ENCODE measurements at places on chromosomes 11 and 22. TPM values are rescaled to one million over a fixed set of nuclear protein-coding genes. Genes with fewer than 3 reads are reported as not detected.

GRCh38 chr22:38455530-38456271 lies 702 bp upstream of the KCNJ4 start:
- no peak for DNase-seq

GRCh38 chr11:35035894-35036408 lies 103.0 kb upstream of the CD44 start:
- no peak for DNase-seq

DNA sequence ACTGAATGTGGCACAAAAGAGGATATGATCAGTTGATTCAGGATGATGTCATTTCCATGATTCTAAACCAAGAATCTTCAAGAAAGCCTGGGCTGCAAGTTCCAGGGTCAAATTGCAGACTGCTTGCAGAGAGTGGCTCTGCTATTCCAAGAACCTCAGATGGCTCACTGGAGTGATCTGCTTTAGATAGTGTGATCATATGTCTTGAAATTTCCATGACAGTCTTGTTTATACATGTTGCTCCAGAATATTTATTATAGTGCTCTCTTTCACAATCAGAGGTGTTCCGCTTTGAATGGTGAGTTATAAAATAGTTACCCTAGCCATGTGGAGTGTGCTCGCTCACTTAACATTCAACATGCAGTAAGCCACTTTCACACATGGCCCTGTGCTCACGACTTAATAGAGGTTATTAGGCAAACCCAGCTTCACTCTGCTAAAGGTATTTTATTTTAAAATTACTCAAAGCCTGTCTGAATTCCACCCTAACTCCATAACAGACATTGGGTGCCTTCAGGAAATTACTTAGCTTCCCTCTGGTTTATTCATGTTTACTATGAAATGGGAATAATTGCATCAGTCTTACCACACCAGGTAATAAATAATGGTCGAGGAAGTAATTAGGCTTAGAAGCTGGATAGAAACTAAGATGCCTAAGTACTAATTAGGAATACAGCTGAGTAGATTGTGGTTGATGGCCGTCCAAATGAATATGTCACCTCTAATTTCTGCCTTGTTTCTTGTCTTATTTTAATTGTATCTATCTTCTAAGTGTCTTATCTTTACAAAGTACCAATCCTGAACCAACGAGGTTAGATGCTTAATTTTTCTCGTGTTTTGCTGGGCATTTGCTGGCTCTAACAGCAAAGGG lies 187.9 kb downstream of the ETS1 start:
- no peak for DNase-seq

DNA sequence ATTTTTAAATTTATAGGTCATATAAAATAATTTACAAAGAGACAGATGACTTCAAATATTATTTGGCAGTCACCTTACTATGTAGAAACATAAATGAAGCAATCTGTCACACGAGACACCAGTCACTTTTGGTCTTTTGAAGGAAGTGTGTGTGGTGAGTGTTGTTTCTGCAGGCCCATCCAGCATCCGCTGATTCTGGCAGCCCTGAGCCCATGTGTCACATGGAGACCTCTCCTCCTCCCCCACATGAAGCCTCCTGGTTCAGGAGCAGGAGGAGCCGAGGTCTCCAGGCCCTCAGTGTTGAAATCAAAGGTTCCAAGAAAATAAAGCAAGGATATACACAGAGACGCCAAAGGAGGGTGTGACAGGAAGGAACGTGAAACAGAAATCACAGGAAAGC lies 60.1 kb downstream of the ARFGAP3 start:
- peak; percentile 87 for DNase-seq

DNA sequence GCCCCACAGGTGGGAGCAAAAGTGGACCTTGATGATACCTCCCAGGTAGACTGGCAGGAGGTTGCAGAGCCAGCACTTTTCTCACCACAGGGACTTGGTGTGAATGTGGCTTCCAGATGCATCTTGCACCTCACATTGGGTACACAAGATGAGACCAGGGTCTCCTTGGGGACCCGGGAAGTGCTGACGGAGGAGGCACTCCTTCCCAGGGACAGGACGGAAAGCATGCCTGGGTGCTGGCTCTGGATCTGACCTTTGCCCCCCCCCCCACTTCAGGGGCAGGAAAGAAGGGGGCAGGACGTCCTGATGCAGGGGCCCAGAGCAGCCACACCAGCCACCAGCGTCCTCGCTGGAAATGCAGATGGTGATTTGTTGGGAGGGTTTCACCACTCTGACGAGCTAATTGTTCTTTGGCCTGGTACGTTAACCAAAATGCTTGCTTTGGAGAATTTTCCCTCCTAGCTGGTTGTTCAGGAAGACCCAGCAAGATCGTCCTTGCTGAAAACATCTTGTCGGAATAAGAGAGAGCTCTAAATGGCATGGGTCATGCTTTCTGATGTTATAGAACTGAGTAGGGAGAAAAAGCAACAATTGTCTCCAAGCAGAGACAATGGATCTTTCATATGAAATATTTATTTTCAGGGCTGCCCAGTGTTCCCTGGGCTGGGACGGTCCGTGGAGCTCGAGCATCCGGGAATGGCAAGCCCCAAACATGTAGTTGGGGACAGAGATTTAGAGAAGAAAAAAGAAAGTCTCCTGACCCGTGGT lies 74.4 kb upstream of the PPARA start:
- DNase-seq: peak; percentile 63

DNA sequence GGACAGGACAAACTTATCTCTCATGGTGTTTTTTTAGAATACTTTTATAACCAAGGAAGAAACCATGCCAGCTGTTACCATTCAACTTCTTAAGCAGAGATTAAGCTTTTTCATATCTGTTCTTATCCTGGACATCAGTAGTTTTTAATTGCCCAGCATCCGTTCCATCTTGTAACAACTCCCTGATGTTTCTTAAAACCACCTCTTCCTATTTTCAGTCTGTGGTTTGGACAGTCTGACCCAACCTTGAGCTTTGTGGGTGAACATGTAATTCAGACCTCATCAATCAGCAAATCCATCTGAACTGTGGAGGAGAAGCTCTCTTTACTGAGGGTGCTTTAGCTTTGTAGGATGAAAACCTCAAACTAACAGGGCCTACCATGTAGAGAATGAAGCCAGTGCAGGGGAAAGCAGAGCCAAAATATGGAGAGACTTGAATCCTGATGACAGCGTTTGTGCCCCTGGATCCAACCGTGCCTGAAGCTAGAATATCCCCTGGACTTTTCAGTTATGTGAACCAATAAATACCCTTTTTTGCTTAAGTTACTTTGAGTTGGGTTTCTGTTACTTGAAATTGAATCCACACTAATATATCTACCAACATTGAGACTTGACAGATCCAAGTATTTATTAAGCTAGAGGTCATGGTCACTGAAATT lies 9.4 kb downstream of the TUG1 start:
- DNase-seq: no peak

GRCh38 chr11:116168459-116168787 lies 604.4 kb downstream of the BUD13 start:
- DNase-seq: no peak

DNA sequence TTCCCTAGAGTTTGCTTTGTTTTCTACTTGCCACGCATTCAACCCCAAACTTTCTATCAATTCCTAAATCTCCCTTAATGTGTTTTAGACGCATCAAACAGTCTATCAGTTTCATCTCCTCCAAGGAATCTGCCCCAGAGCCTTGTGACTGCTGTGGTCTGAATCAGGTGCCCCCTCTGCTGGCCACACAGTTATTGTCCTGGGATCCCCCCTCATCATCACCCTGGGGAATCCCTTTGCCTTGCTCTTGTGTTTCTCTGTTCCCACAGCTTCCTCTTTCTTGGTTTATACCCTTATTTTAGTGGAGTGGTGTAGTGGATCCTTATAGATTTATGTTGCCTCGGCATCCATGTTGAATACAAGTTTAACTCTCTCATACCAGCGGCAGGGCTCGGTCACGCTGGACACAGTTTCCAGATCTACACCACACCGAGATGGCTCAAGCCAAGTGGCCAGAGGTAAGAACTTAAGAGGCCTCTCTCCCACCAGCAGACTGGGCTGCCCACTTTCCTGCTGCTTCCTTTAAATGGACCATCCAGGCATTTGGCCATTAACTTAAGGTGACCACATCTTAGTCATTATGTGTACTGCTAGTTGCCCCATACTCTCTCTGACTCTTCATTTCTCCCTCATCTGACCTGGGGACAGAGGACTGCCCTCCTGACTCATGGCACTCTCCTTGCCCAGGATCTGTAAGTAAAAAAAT lies 8.2 kb downstream of the UPB1 start:
- no peak for DNase-seq

DNA sequence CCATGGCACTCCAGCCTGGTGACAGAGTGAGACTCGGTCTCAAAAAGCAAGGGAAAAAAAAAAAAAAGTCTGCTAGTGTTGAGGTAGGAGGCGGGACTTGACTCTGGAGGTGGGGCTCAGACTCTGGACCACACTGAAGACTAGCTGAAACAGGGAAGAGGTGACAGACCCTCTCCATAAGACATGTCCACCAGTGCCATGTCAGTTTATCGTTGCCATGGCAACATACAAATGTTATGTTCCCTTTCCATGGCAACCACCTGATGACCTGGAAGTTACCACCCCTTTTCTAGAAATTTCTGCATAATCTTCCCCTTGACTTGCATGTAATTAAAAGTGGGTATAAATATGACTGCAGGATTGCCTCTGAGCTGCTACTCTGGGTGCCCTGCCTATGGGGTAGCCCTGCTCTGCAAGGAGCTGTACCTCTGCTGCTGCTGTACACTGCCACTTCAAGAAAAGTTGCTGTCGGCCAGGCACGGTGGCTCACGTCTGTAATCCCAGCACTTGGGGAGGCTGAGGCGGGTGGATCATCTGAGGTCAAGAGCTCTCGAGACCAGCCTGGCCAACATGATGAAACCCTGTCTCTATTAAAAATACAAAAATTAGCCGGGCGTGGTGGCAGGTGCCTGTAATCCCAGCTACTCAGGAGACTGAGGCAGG lies 55.1 kb downstream of the KIAA1671 start:
- DNase-seq: no peak

- no peak for DNase-seq
Observed at GRCh38 chr11:119108857-119109221, 1.7 kb downstream of the C2CD2L start.

- no peak for DNase-seq
Observed at GRCh38 chr11:105582497-105582896, 27.4 kb upstream of the GRIA4 start.

DNA sequence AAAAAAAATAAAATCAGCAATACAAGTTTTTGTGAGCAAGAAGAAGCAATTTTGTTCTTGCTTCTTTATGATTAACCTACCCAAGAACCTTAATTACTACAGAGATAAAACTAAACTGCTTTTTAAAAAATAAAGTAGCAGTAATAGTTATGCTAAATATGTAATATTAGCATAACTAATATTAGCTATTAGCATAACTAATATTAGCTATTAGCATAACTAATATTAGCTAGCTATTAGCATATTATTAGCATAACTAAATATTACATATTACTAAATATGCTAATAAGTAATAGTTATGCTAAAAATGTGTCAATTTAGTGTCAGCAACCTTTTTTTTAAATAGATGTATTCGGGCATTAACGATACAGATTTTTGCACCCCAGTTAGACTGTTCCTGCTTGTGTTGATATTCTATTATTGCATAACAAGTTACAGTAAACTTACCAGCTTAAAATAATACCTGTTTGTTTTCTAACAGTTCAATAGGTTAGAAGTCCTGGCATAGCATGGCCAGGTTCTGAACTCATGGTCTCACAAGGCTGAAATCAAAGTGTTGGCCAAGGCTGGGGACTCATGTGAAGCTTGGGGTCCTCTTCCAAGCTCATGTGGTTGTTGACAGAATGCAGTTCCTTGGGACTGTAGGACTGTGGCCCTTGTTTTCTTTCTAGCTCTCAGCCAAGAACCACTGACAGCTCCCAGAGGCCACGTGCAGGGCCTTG lies 48.4 kb downstream of the PDHX start:
- DNase-seq: no peak

- no peak for DNase-seq
Observed at GRCh38 chr11:40340911-40341310, 1118.5 kb downstream of the LRRC4C start.

DNA sequence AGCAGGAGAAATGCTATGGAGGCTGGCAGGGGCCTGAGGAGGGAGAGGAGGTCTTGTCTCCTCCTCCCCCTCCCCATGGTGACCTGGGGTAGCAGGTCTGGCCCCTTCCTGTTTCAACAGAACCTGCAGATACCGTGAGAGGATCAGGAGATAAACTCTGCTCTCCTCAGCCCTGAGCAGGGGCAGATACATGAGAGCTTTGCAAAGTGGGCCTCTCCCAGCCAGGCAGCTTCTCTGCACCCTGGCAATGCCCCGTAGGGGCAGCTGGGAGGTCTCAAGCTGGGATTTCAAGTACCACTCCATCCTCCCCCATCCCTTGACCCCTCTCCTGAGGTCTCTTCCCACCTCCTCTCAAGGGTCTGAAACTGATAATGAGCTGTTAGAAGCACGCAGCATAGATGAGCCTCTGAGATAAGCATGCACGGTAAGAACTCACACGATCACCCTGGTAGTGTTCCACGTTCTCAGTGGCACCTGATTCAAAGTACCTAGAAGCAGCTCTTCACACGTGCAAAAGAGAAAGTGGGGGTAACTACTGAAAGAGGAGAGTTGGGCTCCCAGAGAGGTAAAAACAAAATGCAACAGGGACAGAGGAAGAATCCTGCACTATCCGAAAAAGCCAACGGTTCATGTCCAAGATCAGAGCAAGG lies 4.9 kb upstream of the CCDC86 start:
- no peak for DNase-seq

- no peak for DNase-seq
Observed at GRCh38 chr22:37457093-37457893, 28.9 kb downstream of the MFNG start.

GRCh38 chr11:73017024-73017751 lies 124.9 kb downstream of the FCHSD2 start:
- no peak for DNase-seq

DNA sequence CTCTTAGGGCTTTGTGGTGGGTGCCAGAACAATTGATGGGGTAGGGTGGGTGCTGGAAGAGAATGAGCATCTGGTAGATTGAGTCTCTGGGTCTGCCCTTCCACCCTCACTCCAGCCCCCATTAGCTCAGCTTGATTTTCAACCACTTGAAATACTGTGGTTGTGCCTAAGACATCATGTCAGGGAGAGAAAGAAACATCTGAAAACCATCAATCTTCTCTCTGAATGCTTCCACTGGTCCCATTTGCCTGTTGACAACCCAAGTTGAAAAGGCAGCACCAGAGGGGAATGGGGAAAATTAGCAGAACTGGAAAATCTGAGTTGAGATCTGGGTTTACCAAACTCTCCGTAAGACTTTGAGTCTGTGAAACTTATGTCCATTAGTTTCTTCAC lies 26.1 kb downstream of the CD44 start:
- DNase-seq: no peak

The CD248 gene
- total RNA-seq: 20.0 TPM

The ANKK1 gene
- not detected for total RNA-seq

The SLC37A2 gene
- total RNA-seq: 5.8 TPM

The SYT9 gene
- total RNA-seq: 0.28 TPM

The EPS8L2 gene
- 15.6 TPM for total RNA-seq

The OR4A16 gene
- not detected for total RNA-seq

The MIAT gene
- total RNA-seq: 1.7 TPM

The INPPL1 gene
- total RNA-seq: 77.1 TPM

Data from sigmoid colon (tissue), 7 donors.